Neural crest cell (in vitro differentiated cells): ENCODE measurements at places on chromosomes 6 and 20. TPM values are rescaled to one million over a fixed set of nuclear protein-coding genes. Genes with fewer than 3 reads are reported as not detected.
A peak's percentile ranks its signal among the peaks of the same experiment; 100 is the strongest.

DNA sequence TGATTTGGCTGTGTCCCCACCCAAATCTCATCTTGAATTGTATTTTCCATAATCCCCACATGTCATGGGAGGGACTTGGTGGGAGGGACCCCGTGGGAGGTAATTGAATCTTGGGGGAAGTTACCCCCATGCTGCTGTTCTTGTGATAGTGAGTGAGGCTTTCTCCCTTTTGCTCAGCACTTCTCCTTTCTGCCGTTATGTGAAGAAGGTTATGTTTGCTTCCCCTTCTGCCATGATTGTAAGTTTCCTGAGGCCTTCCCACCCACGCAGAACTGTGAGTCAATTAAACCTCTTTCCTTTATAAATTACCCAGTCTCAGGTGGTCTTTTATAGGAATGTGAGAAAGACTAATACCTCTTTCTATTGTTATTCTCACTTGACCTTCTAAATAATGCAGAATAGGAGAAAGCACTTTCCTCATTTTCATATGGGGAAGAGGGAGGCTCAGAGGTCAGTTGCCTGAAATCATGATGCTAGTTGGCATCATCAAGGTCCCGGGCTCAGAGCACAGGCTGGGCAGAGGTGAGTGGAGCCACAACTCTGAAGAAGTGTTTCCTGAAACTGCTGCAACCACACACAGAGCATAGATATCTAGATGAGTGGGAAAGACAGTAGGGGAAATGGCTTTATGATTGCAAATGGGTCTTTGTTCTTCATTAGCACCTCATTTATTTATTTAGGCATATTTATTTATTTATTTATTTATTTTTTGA is 191.0 kb downstream of the QKI start:
- peaks cover 33% of the 10 kb centered on the region for H3K4me1 ChIP-seq
- DNase-seq: no peak
- no peak overlapping the region for H3K4me3 ChIP-seq
- H3K27me3 ChIP-seq: no peaks in the 10 kb centered on the region
- peak overlapping the region; percentile 13 for H3K27ac ChIP-seq
- H3K36me3 ChIP-seq: no peaks in the 10 kb centered on the region

GRCh38 chr6:138309695-138310094 is 68.0 kb upstream of the SMIM28 start:
- no peak overlapping the region for H3K4me3 ChIP-seq
- H3K27me3 ChIP-seq: no peaks in the 10 kb centered on the region
- no peaks in the 10 kb centered on the region for H3K4me1 ChIP-seq
- no peak for DNase-seq
- H3K36me3 ChIP-seq: no peaks in the 10 kb centered on the region

DNA sequence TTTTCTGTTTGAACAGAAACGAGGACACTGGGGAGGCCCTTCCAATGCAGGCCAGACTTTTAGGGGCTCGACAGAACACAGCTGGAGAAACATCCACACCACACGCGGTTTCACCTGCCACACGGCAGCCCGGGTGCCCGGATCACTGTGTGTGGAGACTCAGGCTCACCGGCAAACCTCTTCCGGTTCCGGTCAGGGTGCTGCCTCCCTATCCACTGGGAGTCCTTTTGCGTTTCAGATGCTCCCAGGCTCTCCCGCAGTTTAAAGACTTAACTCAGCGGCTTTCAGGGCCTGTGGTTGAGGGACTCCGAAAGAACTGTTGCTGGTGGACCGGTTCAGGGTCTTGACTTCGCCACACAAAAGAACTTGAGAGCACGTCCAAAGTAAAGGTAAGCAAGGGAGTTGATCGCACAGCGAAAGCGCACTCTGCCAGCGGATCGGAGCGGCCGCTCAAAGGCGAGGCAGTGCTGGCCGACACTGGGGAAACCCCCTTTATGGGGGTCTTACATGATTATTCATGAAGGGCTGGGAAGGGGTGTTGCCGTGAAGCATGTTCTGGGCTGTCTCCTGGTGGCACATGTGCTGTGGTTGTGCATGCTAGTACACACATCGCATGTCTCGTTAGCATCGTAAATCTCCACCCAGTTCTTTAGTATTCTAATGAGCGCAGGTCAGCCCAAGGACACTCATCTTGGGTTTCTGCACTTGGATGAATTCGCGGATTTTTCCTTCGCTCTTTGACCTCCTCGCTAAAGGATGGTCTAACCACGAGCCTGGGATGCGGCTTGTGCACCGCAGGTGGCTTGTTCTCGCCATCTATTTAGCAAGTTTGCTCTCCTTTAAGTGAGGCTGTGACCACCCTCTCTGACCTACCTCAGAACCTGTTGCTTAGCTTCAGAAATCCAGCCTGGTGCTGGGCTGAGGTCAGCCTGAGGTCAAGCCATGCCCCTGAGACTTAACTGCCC is 180.3 kb downstream of the CDH26 start:
- H3K4me3 ChIP-seq: no peak overlapping the region
- no peak for DNase-seq
- H3K36me3 ChIP-seq: no peaks in the 10 kb centered on the region
- H3K4me1 ChIP-seq: no peaks in the 10 kb centered on the region
- no peak overlapping the region for H3K27ac ChIP-seq

GRCh38 chr6:160775792-160776580 is 73.9 kb downstream of the PLG start:
- no peaks in the 10 kb centered on the region for H3K4me1 ChIP-seq
- no peak overlapping the region for H3K27ac ChIP-seq
- H3K27me3 ChIP-seq: no peaks in the 10 kb centered on the region

- DNase-seq: no peak
- no peaks in the 10 kb centered on the region for H3K27me3 ChIP-seq
- H3K27ac ChIP-seq: peak overlapping the region; percentile 50
- peaks cover 6% of the 10 kb centered on the region for H3K36me3 ChIP-seq
Observed at GRCh38 chr20:32516583-32517517, 68.3 kb downstream of the NOL4L start.

DNA sequence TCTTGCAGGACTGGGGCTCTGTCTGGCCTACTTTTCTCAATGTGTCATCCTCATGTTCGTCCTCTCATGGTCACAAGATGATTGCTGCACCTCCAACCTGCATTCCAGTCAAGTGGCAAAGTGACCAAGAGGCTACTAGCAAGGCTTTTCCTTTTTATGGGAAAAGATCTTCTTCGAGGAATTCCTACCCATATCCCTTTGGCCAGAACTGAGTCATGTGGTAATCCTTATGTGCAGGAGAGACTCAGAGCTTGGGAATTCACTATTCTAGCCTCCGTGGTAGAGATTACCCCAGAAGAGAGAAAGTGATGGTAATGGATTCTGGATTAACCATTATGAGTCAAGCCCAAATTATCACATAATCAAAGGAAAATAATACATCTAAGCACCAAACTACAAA is 162.7 kb downstream of the KCNQ5 start:
- H3K4me3 ChIP-seq: no peak overlapping the region
- no peaks in the 10 kb centered on the region for H3K4me1 ChIP-seq
- no peak overlapping the region for H3K27ac ChIP-seq
- H3K36me3 ChIP-seq: no peaks in the 10 kb centered on the region
- no peak for DNase-seq
- no peaks in the 10 kb centered on the region for H3K27me3 ChIP-seq

DNA sequence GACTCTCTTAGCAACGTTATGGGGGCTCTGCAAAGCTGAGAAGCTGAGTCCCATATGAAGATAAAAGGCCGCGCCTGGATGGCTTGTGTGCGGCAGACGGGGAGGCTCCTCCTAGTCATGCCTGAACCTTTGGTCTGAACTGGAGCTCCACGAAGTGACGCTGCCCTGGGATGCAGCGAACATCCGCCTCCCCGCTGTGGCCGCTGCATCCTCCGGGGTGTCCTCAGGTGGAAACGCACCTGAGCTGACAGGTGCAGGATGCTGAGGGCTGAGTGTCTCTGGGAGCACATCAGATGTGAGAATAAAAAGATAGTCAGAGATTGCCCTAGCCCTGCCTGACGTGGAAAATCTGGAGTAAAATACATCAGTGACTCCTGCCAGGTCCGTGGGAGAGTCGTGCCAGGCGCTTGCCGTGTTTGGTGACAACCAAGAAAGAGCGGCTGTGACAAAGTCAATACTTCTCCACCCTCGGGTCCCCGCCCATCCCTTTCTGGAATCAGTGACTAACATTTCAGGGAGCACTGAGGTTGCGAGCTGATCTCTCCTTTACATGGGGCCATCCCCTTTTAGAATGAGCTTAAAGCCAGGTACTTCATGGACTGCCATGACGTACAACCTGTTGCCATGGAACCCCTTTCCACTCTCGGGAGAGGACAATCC is 162.8 kb upstream of the AFDN start:
- no peak for DNase-seq
- H3K4me1 ChIP-seq: peaks cover 72% of the 10 kb centered on the region
- H3K36me3 ChIP-seq: no peaks in the 10 kb centered on the region
- H3K27me3 ChIP-seq: peaks cover 13% of the 10 kb centered on the region
- H3K27ac ChIP-seq: no peak overlapping the region
- H3K4me3 ChIP-seq: no peak overlapping the region

GRCh38 chr6:111522393-111523020 is 39.5 kb upstream of the REV3L start:
- no peaks in the 10 kb centered on the region for H3K27me3 ChIP-seq
- H3K36me3 ChIP-seq: peaks cover 12% of the 10 kb centered on the region
- DNase-seq: no peak
- no peak overlapping the region for H3K27ac ChIP-seq

DNA sequence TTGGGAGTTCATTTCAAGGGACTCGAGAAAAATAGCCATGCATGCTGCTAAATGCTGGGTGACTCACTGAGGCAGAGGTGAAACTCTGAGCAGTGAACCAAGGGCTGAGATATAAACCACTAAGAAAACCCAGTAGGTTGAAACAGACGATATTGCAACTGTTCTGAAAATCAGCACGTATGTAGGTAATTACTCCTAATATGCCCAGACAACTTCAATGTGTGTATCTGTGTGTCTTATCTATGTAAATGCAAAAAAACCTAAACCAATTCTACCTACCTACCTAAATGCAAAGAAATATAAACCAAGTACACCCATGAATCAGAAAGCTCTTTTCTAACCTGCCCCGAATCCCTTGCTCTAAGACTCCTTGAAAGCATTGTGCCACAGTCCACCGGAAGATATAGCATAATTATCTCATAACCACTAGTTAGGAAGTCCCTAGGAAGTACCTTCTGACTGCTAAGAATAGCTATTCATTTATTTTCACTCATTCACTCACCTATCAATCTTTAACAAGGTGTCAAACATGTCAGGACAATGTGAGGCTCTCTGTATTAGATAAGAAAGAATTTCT is 458.7 kb upstream of the RUNX2 start:
- no peak overlapping the region for H3K27ac ChIP-seq
- DNase-seq: no peak
- H3K4me3 ChIP-seq: no peak overlapping the region

GRCh38 chr20:16846006-16846405 is 97.8 kb downstream of the OTOR start:
- no peaks in the 10 kb centered on the region for H3K36me3 ChIP-seq
- H3K27me3 ChIP-seq: no peaks in the 10 kb centered on the region
- no peak overlapping the region for H3K4me3 ChIP-seq
- no peak overlapping the region for H3K27ac ChIP-seq

- no peak for DNase-seq
- peaks cover 14% of the 10 kb centered on the region for H3K36me3 ChIP-seq
- H3K4me1 ChIP-seq: no peaks in the 10 kb centered on the region
- no peaks in the 10 kb centered on the region for H3K27me3 ChIP-seq
- H3K27ac ChIP-seq: no peak overlapping the region
Observed at GRCh38 chr6:142771162-142771561, 173.8 kb downstream of the HIVEP2 start.

DNA sequence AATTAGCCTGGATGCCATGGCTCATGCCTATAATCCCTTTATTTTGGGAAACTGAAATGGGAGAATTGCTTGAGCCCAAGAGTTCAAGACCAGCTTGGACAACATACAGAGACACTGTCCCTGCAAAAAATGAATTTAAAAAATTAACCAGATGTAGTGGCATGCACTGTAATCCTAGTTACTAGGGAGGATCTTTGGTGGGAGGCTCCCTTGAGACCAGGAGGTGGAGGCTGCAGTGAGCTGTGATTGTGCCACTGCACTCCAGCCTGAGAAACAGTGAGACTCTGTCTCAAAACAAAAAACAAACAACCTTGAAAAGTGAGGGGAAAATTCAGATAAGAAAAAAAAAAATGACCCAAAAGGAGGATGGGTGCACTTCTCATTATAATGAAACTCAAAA is 23.4 kb downstream of the CAP2 start:
- no peak overlapping the region for H3K4me3 ChIP-seq
- peaks cover 14% of the 10 kb centered on the region for H3K4me1 ChIP-seq
- H3K27me3 ChIP-seq: no peaks in the 10 kb centered on the region
- DNase-seq: no peak

DNA sequence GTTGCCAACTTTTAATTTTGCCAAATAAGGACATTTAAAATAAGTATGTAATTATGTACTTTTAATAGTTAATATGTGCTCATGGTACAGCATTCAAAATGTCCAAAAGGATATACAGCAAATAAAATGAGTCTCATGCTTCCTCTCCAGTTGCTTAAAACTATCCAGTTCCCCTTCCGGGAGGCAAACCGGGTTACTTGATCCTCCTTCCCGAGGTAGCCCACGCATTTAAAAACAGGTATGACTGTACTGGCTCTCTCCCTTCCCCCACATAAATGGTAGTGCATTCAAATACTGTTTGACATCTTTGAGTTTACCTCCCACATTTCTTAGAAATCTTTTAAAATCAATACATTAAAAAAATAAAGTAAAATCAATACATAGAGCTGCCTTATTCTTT is 66.4 kb downstream of the PHF20 start:
- peaks cover 32% of the 10 kb centered on the region for H3K36me3 ChIP-seq
- no peak overlapping the region for H3K4me3 ChIP-seq
- H3K27ac ChIP-seq: no peak overlapping the region

GRCh38 chr6:27251112-27251605 is 3.7 kb downstream of the PRSS16 start:
- H3K27me3 ChIP-seq: peaks cover 71% of the 10 kb centered on the region
- H3K27ac ChIP-seq: no peak overlapping the region
- H3K36me3 ChIP-seq: no peaks in the 10 kb centered on the region
- peak overlapping the region; percentile 88 for H3K4me3 ChIP-seq

- H3K27ac ChIP-seq: no peak overlapping the region
- H3K4me3 ChIP-seq: no peak overlapping the region
- no peak for DNase-seq
- H3K36me3 ChIP-seq: no peaks in the 10 kb centered on the region
- H3K27me3 ChIP-seq: no peaks in the 10 kb centered on the region
Observed at GRCh38 chr6:51910851-51911250, 176.6 kb downstream of the PKHD1 start.

Gene SLC26A8
- 0.14 and 0.33 TPM in 2 replicates for total RNA-seq

Gene NPBWR2
- total RNA-seq: not detected in 2 replicates

Gene CTAGE9
- not detected in 2 replicates for total RNA-seq

Gene GLP1R
- total RNA-seq: 0.65 and 0.89 TPM in 2 replicates

Gene XKR7
- total RNA-seq: 4.5 and 4.9 TPM in 2 replicates

Gene GFOD1
- 2.2 TPM in 2 replicates for total RNA-seq

Gene GNAS-AS1
- total RNA-seq: 3.8 and 6.3 TPM in 2 replicates

Gene TFEB
- 1.1 and 1.3 TPM in 2 replicates for total RNA-seq

Gene ANGPT4
- total RNA-seq: 0.07 TPM in 1 of 2 replicates, not detected in the other

Gene TFAP2D
- total RNA-seq: not detected in 2 replicates
